Immature natural killer cell (primary cell): ENCODE measurements at places on chromosomes 1 and 21.
A peak's percentile ranks its signal among the peaks of the same experiment; 100 is the strongest.

- DNase-seq: peak; percentile 32
Observed at GRCh38 chr1:22633697-22634463, 2.5 kb upstream of the C1QA start.

GRCh38 chr21:37563641-37564340, 197.2 kb downstream of the DYRK1A start:
- peak; percentile 93 for DNase-seq

- no peak for DNase-seq
Observed at GRCh38 chr1:67825591-67825990, 7.7 kb downstream of the GNG12 start.

DNA sequence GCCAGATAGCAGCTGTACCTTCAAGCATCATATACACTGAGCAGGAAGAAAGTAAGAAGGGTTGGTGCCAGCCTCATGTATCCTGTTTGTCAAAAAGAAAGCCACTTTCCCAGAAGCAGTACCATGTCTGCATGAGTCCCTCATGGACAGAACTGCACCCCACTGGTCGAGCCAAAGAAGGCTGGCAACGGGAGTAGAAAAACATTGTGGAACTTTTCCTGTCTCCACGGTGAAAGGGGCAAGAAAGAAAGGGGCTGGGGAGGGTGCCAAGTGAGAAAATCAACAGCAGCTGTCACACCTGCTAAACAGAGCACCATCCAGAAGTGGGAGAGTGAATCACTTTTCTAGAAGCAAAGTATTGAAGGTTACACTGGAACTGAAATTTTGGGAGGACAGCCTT, 621.7 kb downstream of the LMO4 start:
- DNase-seq: no peak

GRCh38 chr1:65075123-65075976, 72.7 kb upstream of the AK4 start:
- peak; percentile 56 for DNase-seq

- DNase-seq: no peak
Observed at GRCh38 chr1:163914785-163915413, 593.1 kb downstream of the NUF2 start.

DNA sequence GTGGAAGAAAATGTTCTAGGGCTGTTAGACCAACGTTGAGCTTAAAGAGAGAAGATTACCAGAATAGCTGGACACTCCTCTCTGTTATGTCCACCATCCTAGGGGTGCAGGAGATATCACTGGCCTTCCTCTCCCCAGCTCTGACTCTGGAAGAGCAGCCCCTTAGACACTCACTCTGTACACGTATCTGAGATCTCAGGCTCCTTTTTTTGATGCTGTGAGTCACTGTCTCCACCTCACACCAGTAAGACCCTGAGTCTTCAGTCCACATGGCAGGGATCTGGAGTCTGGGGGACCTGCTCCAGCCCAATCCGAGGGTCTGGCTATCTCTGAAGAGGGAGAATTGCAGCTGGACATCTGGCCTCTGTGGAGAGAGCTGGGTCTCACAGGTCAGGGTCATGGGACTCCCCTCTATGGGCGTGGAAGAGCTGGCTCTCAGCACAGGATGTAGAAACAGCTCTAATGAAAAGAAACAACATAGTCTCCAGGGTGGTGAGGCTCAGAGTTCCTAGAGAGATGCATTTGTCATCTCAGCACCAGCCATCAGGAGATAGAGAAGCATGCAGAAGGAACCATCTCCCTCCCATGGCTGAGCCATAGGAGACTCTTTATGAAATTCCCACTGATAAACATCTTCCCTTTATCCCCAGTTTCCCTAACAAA, 3.5 kb downstream of the FCRL3 start:
- peak; percentile 26 for DNase-seq

GRCh38 chr1:222601257-222601656, 11.5 kb upstream of the TAF1A start:
- no peak for DNase-seq

DNA sequence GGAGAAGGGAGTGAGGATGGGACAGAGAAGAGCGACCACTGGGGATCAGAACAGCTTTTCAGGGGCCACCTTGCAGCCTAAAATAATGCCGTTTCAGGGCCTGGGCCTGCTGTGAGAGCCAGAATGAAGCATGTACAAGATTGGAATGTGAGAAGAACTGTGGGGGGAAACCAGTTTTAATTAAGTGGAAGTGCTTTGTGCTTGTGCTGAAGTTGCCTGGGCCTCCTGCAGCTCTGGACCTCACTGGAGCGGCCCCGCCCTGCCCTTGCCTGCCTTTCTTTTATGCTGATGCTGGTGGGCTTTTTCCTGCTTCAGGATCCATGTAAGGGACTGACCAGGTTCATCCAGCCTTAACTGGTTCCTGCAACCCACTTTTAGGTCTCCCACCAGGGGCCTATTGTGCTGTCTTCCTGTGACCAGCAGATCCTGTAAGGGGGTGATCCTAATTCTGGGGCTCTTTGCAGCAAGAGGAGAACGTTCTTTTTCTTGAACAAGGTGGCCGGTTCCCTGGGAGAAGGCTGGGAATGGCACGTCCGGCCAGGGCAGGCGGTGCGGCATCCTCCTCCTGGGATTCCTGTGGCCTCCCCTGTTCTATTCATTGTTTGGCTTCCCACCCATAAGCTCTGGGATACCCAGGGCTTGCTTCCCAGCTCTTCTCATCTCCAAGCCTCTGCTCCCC, 3.2 kb downstream of the C1orf226 start:
- DNase-seq: no peak
